Sciatic nerve (tissue), 2 donors: ENCODE measurements at places on chromosomes 7 and 10.

DNA sequence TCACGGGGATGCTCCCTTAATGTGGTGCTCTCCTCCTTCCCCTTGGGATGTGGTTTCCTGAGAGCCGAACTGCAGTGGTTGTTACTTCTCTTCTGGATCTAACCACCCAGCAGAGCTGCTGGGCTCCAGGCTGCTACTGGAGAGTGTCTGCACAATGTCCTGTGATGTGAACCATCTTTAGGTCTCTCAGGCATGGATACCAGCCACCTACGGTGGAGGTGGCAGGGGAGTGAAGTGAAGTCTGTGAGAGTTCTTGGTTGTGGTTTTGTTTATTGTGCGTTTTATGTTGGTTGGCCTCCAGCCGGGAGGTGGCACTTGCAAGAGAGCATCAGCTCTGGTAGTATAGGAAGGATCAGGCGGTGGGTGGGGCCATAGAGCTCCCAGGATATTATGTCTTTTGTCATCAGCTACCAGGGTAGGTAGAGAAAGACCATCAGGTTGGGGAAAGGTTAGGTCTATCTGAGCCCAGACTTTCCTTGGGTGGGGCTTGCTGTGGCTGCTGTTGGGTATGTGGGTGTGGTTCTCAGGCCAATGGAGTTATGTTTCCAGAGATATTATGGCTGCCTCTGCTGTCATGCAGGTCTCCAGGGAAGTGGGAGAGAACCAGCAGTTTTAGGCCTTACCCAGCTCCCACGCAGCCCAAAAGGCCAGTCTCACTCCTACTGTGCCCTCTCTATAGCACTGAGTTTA, 87.9 kb downstream of the KIF20B start:
- no peak for DNase-seq

DNA sequence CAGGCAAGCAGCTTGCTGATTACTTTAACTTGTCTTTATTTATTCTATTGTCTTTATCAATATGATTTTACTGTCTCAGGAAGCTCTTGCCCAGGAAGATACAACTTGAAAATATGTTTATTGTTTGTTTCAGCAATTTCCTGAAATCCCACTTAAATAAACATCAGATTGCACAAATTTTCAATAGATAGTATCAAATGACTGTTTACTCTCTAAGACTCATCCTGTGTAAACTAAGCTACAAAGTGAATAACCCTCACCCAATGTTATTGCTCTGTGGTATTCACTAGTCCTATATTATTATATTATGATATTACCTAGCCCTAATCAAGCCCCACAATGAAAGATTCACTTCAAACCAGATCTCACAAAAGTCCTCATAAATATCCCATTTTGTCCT, 130.4 kb upstream of the HPS1 start:
- DNase-seq: no peak

- DNase-seq: no peak
Observed at GRCh38 chr10:6382081-6382480, 179.3 kb downstream of the PFKFB3 start.

DNA sequence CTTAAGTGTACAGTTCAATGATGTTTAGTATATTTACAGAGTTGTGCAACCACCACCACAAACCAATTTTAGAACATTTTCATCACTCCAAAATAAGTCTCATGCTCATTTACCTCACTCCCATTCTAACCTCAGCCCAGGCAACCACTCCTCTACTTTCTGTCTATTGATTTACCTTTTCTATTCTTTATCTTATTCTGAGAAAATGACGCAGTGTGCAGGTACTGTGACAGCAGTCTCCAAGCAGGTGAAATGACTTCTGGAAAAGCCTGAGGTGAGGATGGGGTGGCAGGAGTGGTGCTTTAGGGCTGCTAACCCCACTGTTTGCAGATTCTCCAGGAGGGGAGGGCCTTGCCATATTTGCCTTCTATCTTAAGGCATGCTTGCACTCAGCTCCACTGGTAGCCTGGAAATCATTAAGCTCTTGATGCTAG, 39.5 kb downstream of the GARS1 start:
- DNase-seq: no peak
